ENCODE measurements at places on chromosomes 4 and X.

- no peak for DNase-seq
These were observed 1.8 kb upstream of the GPM6A start for GRCh38 chr4:175813821-175814220.

DNA sequence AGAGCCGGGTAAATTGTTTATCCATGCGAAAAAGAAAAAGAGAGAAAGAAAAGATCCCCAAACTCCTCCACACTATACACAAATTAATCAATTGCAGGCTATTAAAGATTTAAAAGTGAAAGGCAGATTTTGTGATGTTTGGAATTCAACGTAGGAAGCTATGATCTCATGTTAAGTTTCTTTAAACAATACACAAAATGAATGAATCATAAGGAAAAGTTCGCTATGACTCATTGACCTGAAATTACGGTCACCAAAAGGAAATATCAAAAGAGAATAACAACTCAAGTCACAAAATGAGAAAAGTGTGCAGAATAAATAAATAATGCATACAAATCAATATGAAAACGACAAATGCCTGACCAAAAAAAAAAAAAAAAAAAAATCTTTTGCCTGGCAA is 28.6 kb downstream of the CLNK start:
- no peak for DNase-seq

GRCh38 chr4:182350041-182350440 is 106.8 kb downstream of the TENM3 start:
- no peak for DNase-seq

DNA sequence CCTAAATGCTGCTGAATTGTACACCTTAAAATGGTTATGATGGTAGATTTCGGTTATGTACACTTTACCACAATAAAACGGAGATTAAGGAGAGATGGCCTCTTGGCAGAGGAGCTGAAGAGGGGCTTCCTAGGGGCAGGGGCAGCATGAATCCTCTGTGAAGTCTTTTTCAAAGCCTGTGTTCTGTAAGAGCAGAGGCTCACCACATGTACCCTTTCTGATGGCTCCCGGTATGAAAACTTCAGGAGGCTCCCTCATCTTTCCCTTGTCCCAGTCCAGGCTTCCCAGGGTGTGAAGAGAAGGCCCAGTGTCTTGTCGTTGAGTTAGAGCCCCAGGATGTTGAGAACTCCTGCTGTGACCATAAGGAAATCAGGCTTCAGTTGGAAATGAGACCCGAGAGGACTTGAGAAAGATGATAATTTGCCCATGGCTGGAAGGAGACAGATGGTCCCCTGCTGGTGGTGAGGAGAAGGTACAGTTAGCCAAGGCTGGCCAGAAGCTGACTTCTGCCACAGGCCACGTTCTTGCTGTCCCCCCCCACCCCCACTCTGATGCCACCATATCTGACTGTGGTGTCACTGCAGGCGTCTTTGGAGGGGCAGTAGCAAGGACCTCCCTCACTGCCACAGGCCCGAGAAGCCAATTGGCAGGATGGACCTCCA is 31.8 kb upstream of the MTM1 start:
- DNase-seq, result no peak

- no peak for DNase-seq
These were observed 66.1 kb upstream of the WDR1 start for GRCh38 chr4:10182446-10183424.

- DNase-seq, result peak; percentile 82
These were observed 1.8 kb downstream of the MAML3 start for GRCh38 chr4:140152013-140152703.

DNA sequence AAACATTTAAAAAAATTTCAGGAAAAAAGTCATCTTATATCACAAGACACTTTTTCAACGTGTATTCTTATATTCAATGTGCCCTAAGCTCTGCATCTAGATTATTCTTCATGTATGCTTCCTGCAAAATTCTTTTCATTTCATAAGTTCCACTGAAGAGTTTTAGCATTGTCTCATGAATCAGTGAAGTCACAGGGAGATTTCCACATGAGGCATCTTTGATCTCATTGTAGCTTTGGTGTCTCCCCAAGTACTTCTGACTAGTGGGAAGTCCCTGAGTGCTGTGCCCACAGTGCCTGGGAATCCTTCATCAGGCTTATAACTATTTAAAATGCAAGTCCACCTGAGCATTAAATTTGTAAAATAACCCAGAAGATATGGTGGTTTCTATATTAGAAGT is 123.8 kb downstream of the MAD2L1 start:
- DNase-seq, result no peak

GRCh38 chr4:120796271-120796670 is 126.3 kb downstream of the PRDM5 start:
- DNase-seq, result no peak

DNA sequence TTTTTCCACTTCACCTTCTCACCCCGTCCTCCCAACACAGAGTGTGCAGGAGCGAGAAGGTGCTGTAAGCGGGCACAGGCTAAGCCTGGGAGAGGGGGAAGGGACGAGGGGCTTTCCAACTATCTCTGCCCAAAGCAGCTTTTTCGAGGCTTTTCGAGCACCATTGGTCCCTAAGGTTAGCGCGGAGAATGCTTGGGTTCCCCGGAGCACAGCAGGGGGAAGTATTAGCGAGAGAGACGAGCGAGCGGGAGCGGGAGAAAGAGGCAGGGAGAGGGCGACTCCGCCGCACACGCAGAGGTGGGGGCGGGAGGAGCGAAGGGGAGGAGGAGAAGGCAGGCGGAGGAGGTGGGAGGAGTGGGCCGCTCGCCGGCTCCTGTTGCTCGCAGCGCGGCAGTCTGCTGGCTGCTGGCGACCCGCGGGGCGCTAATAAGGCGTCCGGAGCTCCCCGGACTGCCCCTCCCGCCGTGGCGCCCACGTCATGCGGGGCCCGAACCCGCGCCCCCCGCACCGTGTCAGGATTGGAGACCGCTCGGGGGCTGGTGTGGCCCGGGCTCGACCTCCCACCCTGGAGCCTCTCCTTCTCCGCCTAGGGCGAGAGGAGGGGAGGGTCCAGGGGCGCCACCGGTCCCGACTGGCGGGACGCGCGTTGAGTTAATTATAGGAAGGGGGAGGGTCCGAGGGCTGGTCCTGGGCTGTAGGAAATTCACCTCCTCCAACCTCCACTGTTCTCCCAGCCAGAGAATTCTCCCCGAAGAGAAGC is at the start of gene ADAMTS3:
ADAMTS3 (minus strand) TSS at position 263 of the 760 bp plus-strand sequence. CDS start 459 bp downstream, outside the sequence.
- DNase-seq, result no peak

GRCh38 chr4:54101190-54102041 is 1.5 kb downstream of the GSX2 start:
- DNase-seq, result no peak

DNA sequence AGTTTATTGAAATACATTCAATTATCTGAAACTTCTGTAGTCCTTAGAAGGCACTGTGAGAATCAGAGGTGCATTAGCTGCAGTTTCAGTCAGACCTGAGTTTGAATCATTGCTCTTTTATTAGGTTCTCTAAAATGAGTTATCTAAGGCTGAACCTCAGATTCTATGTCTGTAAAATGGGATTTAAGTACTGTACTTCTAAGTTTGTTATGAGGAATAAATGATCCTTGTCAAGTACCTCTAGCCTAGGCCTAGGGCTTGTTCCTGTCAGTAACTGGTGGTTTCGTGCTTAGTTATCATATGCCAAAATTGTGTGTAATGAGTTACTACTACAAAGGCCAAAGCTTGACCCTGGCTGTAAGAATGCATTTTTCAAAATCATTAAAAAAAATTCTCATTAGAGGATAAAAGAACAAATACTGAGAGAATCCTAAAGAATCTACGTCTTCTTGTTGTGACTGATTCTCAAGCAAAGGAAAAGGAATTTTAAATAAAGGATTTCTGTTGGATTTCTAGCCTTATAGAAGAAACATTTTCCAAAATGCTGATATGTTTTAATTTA is 65.8 kb downstream of the SLIT2 start:
- no peak for DNase-seq
